Activated CD8-positive, alpha-beta memory T cell treated with anti-CD3 and anti-CD28 coated beads for 48 hours (primary cell): ENCODE measurements at places on chromosomes 1 and 21.

- DNase-seq: no peak
Measured at GRCh38 chr1:33388805-33389771, 41.8 kb downstream of the PHC2 start.

DNA sequence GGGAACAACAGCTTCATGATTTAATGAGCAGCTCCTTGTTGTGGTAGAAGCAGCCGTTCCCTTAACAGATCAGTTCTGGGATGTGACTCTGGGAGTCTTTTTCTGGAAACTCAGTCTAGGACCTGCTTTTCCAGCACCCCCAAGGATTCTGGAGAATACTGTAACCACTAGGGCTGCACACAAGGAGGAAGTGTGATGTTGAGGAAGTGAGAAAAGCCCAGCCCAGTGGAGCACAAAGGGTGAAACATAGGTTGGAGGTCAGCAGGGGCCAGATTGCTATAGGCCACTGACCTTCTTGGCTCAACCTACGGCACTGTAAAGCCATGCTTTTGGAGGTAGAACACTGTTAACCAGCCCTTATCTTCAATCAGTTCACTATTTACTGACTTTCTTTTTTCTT is 10.1 kb upstream of the PLA2G5 start:
- DNase-seq: no peak

DNA sequence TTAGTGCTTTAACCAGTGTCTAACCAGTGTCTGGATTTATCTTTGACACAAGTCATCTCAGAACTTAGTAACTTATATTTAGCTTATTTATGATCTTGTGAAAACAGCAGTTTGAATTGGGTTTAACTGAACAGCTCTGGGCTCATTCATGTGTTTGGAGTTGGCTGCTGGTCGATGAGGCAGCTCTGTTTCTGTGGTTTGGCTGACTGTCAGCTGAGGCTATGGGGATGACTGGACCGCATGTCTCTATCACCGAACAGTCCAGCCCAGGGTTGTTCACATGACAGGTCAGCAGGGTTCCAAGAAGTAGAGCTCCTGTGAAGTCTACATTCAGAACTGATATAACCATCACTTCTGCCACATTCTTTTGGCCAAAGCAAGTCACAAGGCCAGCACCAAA is 29.1 kb upstream of the C21orf91 start:
- DNase-seq: no peak

GRCh38 chr1:119634016-119634415 is 14.1 kb downstream of the ZNF697 start:
- no peak for DNase-seq

- no peak for DNase-seq
Measured at GRCh38 chr1:15433471-15433870, 4.8 kb upstream of the CTRC start.

DNA sequence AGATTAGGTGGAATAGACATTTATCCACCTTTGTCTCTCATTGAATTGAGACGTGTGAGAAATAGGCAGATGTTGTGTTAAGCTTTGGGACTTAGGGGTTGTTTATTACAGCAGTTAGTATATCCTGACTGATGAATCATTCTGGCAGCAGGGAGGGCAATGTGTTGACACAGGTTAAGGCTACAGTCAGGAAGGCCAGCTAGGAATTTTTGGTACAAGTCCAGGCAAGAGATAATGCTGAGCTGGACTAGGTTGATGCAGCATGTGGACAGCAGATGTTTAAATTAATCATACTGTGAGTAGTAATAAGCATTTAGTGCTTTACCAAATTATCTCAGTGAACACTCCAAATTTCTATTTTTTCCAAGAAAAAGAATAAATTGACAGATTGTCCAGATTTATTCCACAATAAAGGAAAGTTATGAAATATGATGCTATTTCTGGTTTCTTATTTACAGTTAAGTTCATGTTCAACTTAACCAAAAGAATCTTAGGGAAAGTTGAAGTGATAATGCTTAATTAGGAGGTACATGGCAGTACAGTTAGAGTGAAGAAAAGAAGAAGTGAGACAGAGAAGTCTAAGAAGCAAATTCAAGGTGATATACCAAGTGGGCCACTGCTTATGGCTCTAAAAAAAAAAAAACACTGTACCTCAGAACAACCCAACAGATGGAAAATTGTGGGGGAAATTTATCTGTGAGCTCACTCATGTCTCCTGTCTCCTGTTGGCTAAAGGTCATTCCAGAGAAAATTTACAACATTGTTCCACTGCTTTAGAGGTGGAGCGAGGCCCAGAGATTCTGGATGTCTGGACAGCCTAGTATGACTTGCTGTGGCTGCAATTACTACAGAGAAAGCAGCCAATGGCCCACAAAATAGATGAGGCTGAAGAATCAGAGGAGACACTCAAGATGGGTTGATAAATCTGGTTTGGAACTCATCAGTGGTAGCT is 102.7 kb upstream of the C21orf91 start:
- no peak for DNase-seq

DNA sequence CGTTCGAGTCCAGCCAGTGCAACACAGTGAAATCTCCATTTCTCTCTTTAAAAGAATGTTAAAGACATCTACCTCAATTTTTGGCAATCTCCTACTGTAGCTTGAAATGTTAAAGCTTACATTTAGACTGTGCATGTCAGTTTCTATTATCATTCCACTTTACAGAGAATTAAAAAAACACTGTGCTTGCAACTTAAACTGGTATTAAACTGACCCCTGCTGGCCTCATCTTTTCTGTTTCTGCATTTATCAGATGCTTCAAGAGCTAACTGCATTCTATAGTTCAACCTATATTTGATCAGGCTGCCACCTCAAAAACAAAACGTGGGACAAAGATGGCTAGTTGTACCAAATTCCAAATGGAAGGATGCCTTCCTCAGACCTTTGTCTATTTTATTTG is 226.5 kb downstream of the SMYD3 start:
- DNase-seq: no peak

DNA sequence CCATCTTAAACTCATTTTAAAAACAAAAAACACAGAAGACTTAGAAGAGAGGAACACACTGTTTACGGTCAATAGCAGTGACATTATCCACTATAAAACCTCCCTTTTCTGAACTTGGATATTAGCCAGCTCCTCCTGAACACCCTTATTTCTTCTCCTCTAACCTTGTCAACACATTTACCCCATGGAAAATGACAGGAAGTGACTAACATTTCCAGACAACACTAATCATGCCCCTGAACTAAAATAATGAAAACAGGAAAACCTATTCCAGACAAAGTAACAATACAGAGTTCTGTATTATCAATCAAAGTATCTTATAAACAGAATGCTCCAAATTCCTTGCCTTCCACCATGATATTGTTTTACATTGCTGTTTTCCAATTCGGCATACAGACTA is 45.3 kb downstream of the PALMD start:
- no peak for DNase-seq

- DNase-seq: no peak
Measured at GRCh38 chr1:13728091-13728715, 28.2 kb downstream of the PRDM2 start.

- DNase-seq: no peak
Measured at GRCh38 chr1:186976700-186977099, 148.0 kb downstream of the PLA2G4A start.

- no peak for DNase-seq
Measured at GRCh38 chr21:40547906-40548513, 298.9 kb downstream of the DSCAM start.

- no peak for DNase-seq
Measured at GRCh38 chr1:2801046-2801445, 447 bp downstream of the TTC34 start.

- no peak for DNase-seq
Measured at GRCh38 chr1:216014086-216014485, 409.2 kb downstream of the USH2A start.

- no peak for DNase-seq
Measured at GRCh38 chr1:67338642-67339041, 31.0 kb downstream of the IL12RB2 start.

GRCh38 chr1:213761845-213762407 is 225.8 kb upstream of the PROX1 start:
- no peak for DNase-seq

DNA sequence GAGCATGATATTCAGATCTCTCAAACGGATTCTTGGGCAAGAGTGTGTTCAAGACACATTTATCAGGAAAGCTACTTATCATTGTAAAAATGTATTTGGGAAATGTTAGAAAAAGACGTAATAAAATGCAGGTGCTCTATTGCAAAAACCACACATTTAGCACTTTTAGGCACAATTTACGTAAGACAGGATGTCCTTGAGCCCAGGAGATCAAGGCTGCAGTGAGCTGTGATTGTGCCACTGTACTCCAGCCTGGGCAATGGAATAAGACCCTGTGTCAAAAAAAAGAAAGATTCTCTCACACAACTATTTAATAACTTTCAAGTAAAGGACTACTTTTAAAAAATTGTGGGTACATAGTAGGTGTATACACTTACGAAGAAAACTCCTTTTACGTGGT is 18.4 kb downstream of the SLC25A33 start:
- DNase-seq: no peak

DNA sequence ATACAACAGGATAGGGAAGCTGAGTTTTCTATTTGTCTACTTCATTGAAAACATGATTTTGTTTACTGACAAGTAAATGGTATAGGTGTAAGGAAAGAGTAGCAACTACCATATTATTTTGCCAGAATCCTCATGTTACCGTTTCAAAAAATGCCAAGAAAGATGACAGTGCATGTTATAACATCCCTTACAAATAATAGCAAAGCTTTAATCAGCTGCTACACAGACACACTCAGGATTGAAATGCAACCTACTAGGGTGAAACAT is 331.5 kb downstream of the CHRM3 start:
- no peak for DNase-seq

DNA sequence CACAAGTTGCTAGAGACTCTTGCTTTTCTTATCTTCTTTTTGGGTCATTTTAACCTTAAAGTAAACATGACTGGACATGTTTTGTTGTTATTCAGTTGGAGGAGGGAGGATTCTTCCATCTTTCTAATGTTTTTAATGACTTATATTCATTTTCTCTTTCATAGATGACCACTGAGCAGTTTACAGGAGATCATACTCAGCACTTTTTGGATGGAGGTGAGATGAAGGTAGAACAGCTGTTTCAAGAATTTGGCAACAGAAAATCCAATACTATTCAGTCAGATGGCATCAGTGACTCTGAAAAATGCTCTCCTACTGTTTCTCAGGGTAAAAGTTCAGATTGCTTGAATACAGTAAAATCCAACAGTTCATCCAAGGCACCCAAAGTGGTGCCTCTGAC is 11.9 kb downstream of the DYRK3 start:
- no peak for DNase-seq

- DNase-seq: no peak
Measured at GRCh38 chr1:244920911-244921761, 56.8 kb upstream of the HNRNPU start.

- no peak for DNase-seq
Measured at GRCh38 chr1:185404907-185405568, 88.0 kb upstream of the IVNS1ABP start.

DNA sequence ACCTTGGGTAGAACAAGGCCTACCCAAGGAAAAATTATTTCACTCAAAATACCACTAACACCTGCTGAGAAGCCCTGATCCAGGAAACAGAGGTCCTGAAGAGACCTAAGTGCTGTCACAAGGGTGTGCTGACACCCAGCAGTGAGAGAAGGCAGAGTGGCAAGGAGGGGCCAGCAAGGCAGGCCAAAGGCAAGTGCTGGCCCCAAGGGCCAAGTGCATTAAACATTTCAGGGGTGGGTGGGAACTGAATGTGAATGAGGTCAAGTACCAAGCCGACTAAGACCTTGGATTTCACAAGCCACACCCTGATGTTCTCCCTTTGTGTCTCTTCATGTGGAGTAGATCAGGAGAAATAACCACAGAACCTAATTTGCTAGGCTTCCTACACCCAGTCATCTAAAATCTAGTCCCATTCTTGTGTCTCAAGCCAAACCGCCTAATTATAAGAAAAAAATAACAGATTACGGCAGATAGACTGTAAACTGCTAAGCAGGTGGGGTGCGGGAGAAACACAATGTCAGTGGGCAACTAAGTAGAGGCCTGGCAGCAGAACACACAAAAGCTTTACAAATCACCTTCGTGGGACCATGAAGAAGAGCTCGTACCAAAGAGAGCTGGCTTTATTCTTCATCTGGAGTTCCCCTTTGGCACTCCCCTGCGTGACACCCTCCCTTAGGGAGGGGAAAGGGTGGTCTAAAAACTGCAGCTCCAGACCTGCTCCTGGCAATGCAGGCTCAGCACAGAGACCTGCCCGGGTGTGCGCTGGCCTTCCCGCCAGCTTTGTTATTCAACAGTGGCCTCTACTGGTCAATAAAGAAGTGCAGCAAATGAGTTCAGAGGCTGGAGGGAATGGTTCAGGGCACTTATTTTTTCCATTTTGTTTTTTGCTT is 8.7 kb downstream of the UBE2G2 start:
- no peak for DNase-seq

GRCh38 chr1:229203030-229203751 is 67.7 kb upstream of the RAB4A start:
- DNase-seq: no peak

DNA sequence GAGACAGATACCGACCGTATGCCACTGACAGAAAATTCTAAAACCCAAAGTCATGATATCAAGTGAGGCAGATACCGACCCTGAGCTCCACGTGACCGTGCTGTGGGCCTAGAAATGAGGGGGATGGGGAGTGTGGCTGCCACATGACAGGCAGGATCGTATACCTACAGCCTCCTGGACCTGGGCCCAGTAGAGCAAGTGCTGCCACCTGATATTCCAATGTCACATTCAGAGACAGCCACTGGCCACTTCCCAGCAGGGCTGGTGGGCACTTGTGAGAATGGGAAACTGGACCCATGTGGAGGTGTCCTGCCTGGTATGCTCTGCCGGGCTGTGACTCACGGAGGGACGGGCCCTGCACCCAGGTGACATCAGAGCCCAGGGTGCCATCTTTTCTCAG is 44.6 kb upstream of the CLDN14 start:
- DNase-seq: no peak

- no peak for DNase-seq
Measured at GRCh38 chr1:221905802-221906201, 163.9 kb upstream of the DUSP10 start.

DNA sequence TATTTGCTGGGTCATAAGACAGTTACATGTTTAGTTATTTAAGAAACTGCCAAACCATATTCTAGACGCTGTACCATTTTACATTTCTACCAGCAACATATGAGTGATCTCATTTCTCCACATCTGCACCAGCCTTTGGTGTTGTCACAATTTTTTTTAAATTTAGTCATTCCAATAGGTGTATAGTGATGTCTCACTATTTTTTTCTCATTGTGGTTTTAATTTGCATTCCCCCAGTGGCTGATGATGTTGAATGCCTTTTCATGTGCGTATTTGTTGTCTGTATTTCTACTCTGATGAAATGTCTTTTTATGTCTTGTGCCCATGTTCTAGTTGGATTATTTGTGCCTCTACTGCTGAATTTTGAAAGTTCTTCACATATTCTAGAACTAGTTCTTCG is 38.4 kb downstream of the NFASC start:
- no peak for DNase-seq

- peak; percentile 92 for DNase-seq
Measured at GRCh38 chr1:26035959-26036755, 9.8 kb downstream of the SLC30A2 start.
